NCI-H187 treated with DMSO at 0.1 percent for 48 hours (cell line): ENCODE measurements at places on chromosomes 13 and 19.

- DNase-seq = no peak
These were observed 314.8 kb upstream of the MAB21L1 start for GRCh38 chr13:35791184-35791851.

- DNase-seq = no peak
These were observed 235.4 kb downstream of the PCDH20 start for GRCh38 chr13:61180234-61180633.

GRCh38 chr19:54482889-54483288 lies 9.8 kb upstream of the CDC42EP5 start:
- DNase-seq = no peak

DNA sequence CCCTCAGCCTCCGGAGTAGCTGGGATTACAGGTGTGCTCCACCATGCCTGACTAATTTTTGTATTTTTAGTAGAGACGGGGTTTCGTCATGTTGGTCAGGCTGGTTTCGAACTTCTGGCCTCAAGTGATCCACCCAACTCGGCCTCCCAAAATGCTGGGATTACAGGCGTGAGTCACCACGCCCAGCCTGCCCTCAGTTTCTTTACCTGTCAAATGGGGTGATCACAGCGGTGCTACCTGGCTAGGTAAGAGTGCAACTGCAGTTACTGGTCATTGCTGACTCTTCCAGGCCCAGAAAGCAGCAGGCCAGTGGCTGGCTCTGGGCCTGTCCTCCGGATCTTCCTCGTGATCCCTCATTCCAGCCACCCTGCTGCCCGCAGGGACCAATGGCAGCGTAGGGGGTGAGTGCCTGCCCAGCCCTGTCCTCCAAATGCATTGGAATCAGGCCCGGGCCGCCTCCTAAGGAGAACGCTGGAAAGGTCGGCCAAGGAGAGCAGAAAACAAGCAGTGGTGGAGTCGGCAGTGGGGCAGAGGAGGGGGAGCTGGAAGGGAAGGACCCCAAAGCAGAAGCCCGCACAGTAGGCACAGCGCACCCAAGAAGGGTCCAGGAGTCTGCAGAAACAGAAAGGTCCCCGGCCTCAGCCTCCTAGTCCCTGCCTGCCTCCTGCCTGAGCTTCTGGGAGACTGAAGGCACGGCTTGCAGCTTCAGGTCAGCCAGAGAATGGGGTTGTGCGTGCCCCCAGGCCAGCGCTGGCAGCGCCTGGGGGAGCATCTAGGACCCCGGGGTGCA lies 1.8 kb upstream of the SLC27A1 start:
- DNase-seq = no peak

- no peak for DNase-seq
These were observed 6.4 kb upstream of the RASL11A start for GRCh38 chr13:27264181-27264580.

GRCh38 chr19:4051175-4052101 lies 15.3 kb downstream of the ZBTB7A start:
- DNase-seq = no peak

- no peak for DNase-seq
These were observed 15.0 kb downstream of the ZSCAN18 start for GRCh38 chr19:58083021-58083420.

- DNase-seq = no peak
These were observed 764 bp downstream of the MIR17HG start for GRCh38 chr13:91347996-91348905.

GRCh38 chr13:22062478-22063205 lies 391.8 kb downstream of the FGF9 start:
- no peak for DNase-seq

DNA sequence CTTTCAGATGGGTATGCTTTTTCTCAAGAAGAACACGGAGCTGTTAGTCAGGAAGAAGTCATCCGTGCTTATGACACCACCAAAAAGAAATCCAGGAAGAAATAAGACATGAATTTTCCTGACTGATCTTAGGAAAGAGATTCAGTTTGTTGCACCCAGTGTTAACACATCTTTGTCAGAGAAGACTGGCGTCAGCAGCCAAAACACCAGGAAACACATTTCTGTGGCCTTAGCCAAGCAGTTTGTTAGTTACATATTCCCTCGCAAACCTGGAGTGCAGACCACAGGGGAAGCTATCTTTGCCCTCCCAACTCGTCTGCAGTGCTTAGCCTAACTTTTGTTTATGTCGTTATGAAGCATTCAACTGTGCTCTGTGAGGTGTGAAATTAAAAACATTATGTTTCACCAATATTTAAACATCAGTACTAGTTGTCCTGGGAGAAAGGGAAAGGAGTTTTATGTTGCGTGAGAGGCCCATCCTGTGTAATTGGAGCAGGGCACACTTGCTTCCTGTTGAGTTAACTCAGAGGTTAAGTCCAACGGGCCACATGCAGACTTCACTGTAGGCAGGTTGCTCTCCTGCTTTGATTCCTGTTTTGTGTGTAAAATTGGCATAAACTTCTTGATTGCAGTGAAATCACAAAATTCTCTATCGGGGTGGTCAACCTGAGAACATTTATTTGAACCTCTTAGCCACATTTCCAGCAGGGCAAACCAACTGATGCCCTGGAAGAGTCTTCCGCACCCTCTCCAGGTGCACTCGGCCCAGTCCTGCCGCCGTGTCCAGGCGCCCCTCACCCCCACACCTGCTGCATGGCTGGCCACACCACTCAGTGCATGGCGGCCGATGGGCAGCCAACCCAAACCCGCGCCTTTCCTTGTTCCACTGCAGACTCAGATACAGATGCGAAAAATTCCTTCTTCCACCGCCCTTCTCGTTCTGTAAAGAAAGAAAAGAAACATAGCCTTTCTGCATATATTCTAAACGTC lies 31.6 kb downstream of the SHISA2 start:
- DNase-seq = no peak

- no peak for DNase-seq
These were observed at the start of gene SLC44A2 for GRCh38 chr19:10625003-10625761. SLC44A2 (plus strand) TSS chr19:10625553; CDS start chr19:10625634, 81 bp downstream.

DNA sequence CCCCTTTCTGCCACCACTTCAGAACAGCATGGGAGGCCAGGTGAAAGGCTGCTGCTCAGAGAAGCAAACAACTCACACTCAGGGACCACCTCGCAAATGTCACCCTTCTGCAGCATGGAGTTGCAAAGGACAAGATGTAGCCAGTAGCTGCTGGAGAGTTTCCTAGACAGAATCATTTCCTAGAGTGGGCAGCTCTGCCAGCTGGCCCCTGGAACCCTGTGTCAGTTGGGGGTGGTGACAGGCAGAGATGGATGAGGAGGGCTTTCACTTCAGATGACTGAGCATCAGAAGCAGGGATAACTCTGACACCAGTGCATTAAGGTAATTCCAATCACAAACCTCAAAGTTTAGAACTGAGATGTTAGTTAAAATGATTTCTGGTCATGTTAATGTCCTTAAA lies 34.4 kb upstream of the EPHX3 start:
- no peak for DNase-seq

- no peak for DNase-seq
These were observed 4.6 kb downstream of the GRIN2D start for GRCh38 chr19:48398102-48398374.
